Hypothalamus (tissue), 51 donors: ENCODE measurements at places on chromosomes 12 and 14.
A peak's percentile ranks its signal among the peaks of the same experiment; 100 is the strongest.

- no peak for DNase-seq
These were observed 568.3 kb downstream of the TMEM121 start for GRCh38 chr14:106094654-106095189.

GRCh38 chr14:94601884-94602391 is 10.3 kb upstream of the SERPINA3 start:
- DNase-seq = peak; percentile 75

GRCh38 chr12:128643155-128643554 is 180.6 kb downstream of the SLC15A4 start:
- DNase-seq = no peak

GRCh38 chr14:38824706-38825105 is 278.3 kb downstream of the SEC23A start:
- no peak for DNase-seq
